ENCODE measurements at places on chromosomes 7 and 10.

DNA sequence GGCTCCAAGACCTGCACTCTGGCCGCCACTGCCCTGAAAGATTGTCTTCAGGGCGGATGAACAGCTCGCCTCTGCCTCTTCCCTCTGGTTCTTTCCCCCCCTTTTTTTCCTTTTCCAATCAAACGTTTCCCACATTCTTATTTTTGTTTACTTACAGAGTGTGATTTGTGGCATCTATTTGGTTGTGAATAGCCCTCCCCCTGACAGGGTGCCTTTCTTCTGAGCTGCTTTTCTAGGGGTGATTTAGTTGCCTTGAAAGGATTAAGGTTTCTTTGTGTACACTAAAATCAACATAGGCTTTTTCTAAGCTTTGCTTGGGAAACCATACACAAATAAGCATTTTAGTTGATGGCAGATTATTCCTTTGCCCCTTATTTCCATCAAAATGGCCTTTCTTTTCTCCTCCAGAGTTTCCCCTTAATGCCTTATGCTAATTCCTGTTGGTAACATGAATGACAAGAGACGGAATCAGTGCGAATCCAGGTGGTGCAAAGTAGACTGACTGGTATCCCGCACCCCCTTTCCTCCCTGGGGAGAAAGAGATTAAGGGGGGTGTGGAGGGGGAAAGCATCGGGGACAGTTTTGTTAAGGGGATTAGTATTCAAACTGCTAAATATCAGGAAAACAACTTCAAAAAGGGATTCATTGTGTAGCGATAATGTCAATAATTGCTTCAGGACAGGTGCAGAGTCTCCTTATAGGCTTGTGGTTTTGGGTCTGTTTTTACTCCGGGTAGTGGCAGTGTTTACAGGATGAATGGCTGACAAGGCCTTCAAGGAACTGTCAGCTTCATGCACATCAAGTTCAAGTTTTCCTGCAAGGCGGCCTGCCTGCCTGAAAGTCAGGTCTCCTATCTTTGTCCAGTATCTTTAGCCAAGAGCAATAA lies 431.6 kb upstream of the GALNT17 start:
- no peak for DNase-seq

GRCh38 chr7:43078794-43079193 lies 33.7 kb upstream of the HECW1 start:
- DNase-seq = no peak

GRCh38 chr10:87646935-87647334 lies 12.7 kb upstream of the PAPSS2 start:
- no peak for DNase-seq

- DNase-seq = no peak
These were observed 18.4 kb upstream of the BET1 start for GRCh38 chr7:94022550-94022949.

DNA sequence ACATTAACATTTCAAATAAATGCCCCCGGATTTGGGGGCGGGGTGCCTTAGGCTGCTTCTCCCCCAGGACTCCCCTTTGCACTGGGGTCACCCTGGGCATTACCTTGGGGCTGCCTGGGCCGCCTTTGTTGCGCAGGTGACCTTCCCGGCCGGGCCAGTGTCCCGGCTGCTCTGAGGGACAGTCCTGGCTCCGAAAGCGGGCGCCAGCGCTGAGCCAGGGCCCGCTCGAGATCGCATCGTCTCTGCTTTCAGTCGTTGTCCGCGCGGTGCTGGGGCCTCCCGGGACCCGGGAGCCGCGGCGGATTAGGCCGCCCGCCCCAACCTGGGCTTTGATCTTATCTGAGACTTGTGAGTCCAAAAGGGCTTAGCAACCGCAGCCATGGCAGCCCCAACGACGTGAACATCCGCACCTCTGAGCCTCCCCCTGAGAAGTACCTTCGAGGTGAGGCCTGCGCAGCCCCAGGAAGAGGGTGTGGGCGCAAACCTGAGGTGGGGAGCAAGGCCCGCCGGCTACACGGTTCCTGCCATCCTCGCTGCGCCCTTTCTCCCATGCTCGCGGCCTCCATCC lies 14.8 kb upstream of the WAPL start:
- no peak for DNase-seq

All from HFFc6 (cell line).